Heart right ventricle (tissue), 16 donors: ENCODE measurements at places on chromosomes 1 and 21. TPM values are rescaled to one million over a fixed set of nuclear protein-coding genes. Genes with fewer than 3 reads are reported as not detected.
A peak's percentile ranks its signal among the peaks of the same experiment; 100 is the strongest.

KCNA3 gene
- total RNA-seq = 1.8 TPM

- no peak overlapping the region for H3K4me3 ChIP-seq
- no peaks in the 10 kb centered on the region for H3K27me3 ChIP-seq
- H3K4me1 ChIP-seq = peaks cover 23% of the 10 kb centered on the region
- peak overlapping the region; percentile 34 for H3K27ac ChIP-seq
Observed at GRCh38 chr1:225464851-225465792, 37.3 kb upstream of the LBR start.

DNA sequence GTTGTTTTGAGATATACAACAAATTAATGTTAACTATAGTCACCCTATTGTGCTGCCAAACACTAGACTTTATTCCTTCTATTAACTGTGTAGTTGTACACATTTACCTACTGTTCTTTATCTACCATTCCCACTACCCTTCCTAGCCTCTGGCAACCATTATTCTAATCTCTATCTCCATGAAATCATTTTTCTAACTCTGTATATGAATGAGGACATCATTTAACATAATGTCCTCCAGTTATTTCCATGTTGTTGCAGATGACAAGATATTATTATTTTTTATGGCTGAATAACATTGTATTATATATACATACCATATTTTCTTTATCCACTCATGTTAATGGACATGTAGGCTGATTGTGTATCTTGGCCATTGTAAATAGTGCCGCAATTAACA, 366.3 kb downstream of the TBX15 start:
- H3K27ac ChIP-seq = no peak overlapping the region
- no peaks in the 10 kb centered on the region for H3K36me3 ChIP-seq
- no peaks in the 10 kb centered on the region for H3K27me3 ChIP-seq
- H3K4me3 ChIP-seq = no peak overlapping the region
- no peak for DNase-seq

ENAH gene
- 201 TPM for total RNA-seq

- no peaks in the 10 kb centered on the region for H3K4me1 ChIP-seq
- H3K27me3 ChIP-seq = peaks cover 5% of the 10 kb centered on the region
- DNase-seq = no peak
- H3K36me3 ChIP-seq = no peaks in the 10 kb centered on the region
Observed at GRCh38 chr21:38134084-38134873, 122.5 kb upstream of the KCNJ15 start.

ADAMTS5 gene
- total RNA-seq = 4.8 TPM

- no peak overlapping the region for H3K4me3 ChIP-seq
- no peaks in the 10 kb centered on the region for H3K36me3 ChIP-seq
- DNase-seq = no peak
- no peaks in the 10 kb centered on the region for H3K27me3 ChIP-seq
- no peak overlapping the region for H3K27ac ChIP-seq
Observed at GRCh38 chr21:40768056-40768455, 78.9 kb downstream of the DSCAM start.

KRTAP10-10 gene
- total RNA-seq = not detected

DNA sequence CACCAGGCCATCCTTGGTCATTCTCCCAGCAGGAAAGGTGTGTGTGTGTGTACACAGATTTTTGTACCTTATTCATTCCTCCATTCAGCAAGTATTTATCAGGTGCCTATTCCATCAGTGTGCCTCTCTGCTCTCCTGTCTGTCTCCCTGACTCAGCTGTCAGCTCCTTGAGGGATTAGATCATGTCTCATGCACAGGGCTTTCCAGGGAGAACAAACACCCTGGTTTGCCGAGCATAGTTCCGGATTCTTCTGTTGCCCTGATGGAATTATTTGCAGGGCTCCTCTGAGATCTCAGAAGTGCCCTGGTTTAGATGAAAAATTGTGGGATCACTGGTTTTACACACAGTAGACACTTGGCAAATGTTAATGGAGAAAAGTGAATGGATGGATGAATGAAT, 8.1 kb upstream of the SDHB start:
- H3K4me3 ChIP-seq = no peak overlapping the region
- peak overlapping the region; percentile 55 for H3K27ac ChIP-seq
- no peaks in the 10 kb centered on the region for H3K4me1 ChIP-seq
- DNase-seq = no peak
- no peaks in the 10 kb centered on the region for H3K36me3 ChIP-seq
- H3K27me3 ChIP-seq = no peaks in the 10 kb centered on the region

DNA sequence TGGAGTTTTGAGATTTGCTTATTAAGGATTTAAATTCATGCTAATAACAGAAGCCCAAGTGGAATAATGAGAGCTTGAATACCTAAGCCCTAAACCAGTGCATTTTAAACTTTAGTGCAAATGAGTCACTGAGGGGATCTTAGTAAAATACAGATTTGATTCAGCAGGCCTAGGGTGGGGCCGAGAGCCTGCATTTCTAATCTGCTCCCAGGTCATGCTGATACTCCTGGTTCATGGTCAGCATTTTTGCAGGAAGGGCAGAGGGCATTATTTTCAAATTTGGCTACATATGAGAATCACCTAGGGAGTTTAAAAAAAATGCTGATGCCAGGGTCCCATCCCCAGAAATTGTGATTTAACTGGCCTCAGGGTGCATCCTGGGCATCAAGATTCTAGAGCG, 39.3 kb downstream of the DNTTIP2 start:
- no peaks in the 10 kb centered on the region for H3K36me3 ChIP-seq
- peaks cover 5% of the 10 kb centered on the region for H3K4me1 ChIP-seq
- H3K27ac ChIP-seq = no peak overlapping the region
- H3K4me3 ChIP-seq = no peak overlapping the region

DNA sequence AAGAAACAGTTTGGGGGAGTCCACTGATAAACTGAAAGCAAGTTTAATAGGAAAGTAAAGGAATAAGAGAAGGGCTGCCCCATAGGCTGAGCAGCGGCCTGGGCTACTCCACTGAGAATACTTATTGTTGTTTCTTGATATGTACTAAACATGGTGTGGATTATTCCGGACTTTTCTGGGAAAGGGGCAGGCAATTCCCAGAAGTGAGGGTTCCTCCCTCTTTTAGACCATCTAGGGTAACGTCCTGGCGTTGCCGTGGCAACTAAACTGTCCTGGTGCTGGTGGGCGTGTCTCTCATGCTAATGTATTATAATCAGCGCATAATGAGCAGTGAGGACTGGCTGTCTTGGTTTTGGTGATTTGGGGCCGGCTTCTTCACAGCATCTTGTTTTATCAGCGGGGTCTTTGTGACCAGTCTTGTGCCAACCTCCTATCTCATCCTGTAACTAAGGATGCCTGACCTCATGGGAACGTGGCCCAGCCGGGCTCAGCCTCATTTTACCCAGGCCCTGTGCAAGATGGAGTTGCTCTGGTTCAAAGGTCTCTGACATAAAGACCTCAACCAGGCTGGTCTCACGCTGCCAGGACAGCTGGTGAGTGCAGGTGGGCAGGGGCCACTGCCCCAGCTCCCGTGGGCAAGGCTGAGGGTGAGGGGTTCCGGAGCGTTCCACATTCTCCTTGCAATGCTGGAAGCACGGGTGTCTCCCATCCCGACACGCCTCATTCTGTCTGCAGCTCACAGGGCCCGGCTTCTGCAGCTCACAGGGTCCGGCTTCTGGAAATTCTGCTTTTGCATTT, 19.6 kb upstream of the C1orf159 start:
- peak; percentile 42 for DNase-seq
- H3K36me3 ChIP-seq = no peaks in the 10 kb centered on the region
- H3K27me3 ChIP-seq = peaks cover 20% of the 10 kb centered on the region
- H3K4me1 ChIP-seq = peaks cover 9% of the 10 kb centered on the region
- no peak overlapping the region for H3K4me3 ChIP-seq

MCOLN2 gene
- total RNA-seq = 2.0 TPM

DNA sequence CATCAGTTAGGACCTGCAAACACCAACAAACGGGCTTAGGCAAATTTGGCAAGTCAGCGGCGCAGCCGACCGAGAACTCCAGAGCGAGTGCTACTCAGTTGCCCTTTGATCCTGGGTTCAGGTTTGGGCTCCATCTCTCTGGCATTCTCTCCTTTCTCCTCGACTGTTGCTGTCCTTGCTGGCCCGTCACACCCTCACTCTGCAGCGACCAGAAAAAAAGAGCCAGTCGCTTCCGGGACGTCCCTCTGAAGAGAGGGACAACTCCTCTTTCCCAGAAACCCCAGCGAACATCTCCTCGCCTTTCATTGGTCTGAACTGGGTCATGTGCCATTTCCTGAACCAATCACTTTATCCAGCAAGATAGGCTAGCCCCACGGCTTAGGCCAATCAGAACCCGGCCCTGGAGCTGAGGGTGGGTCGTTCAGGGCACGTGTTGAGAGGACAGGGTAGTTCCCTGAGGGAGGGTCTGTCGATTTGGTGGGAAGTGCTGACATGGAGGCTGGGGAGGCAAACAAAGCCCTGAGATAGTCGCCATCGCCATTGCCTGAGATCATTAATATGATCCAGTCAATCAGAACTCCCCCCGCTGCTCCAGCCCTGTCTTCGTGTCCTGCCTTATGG, 113.7 kb downstream of the PTPRU start:
- H3K27me3 ChIP-seq = peaks cover 26% of the 10 kb centered on the region
- DNase-seq = no peak
- no peak overlapping the region for H3K27ac ChIP-seq

EXO5 gene
- total RNA-seq = 3.3 TPM

DNA sequence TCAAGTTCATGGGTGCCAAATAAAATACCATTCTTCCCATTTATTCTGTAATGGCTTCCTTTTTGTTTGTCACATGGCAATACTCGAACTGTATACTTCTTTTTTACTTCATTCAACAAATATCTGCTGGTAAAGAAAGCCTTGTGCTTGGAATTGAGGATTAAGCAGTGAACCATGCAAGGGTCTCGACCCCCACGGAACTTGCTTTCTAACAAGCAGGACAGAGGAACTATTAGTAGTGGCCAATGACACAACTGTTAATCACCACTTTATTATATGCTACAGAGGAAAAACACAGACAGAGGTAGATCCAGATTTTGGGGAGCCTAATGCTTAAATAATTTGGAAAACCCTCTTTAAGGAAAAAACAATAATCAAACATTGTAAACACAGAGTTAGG, 542.2 kb downstream of the DPYD start:
- no peaks in the 10 kb centered on the region for H3K4me1 ChIP-seq
- no peaks in the 10 kb centered on the region for H3K36me3 ChIP-seq
- no peak for DNase-seq
- no peaks in the 10 kb centered on the region for H3K27me3 ChIP-seq
- H3K27ac ChIP-seq = no peak overlapping the region

DNA sequence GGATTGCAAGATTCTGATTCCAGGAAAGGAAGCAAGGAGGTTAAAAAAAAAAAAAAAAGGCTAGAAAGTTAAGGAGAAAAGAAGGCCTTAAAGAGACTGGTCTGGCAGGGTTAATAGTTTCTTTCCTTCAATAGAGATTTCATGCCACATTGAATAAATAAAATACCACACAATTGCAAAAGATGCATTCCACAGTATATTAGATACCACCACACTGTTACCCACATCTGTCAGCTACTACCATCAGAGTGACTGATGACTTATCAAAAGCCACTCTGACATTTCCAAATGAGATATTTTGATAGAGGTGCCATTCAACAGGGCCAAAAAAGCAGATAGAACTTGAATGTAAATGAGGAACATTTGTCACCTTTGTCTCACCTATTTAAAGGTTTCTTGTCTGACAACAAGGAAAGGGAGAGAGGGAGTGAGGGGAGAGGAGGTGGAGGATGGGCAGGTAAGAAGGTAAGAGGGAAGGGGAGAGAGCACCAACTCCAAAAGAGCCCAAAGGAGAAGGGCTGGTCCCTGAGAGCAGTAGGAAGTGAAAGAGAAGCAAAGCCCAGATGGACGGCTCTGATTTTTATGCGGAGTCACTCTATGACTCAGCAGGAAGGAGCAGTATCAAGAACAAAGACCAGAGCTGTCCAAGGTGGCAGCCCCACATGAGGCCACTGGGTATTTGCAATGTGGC, 38.3 kb downstream of the LRRN2 start:
- H3K27me3 ChIP-seq = peaks cover 4% of the 10 kb centered on the region
- no peak overlapping the region for H3K27ac ChIP-seq
- H3K4me3 ChIP-seq = no peak overlapping the region

GRCh38 chr1:228009828-228010775, 3.3 kb downstream of the WNT3A start:
- no peaks in the 10 kb centered on the region for H3K4me1 ChIP-seq
- peak; percentile 4 for DNase-seq
- no peaks in the 10 kb centered on the region for H3K36me3 ChIP-seq
- H3K27ac ChIP-seq = no peak overlapping the region
- H3K27me3 ChIP-seq = peaks cover 45% of the 10 kb centered on the region
- no peak overlapping the region for H3K4me3 ChIP-seq

- H3K27me3 ChIP-seq = no peaks in the 10 kb centered on the region
- DNase-seq = peak; percentile 62
- H3K36me3 ChIP-seq = peaks cover 30% of the 10 kb centered on the region
- peak overlapping the region; percentile 89 for H3K27ac ChIP-seq
- no peak overlapping the region for H3K4me3 ChIP-seq
Observed at GRCh38 chr1:10664251-10664650, 132.2 kb downstream of the CASZ1 start.

INAVA gene
- not detected for total RNA-seq

- H3K4me3 ChIP-seq = no peak overlapping the region
- no peaks in the 10 kb centered on the region for H3K27me3 ChIP-seq
- DNase-seq = no peak
- no peak overlapping the region for H3K27ac ChIP-seq
- no peaks in the 10 kb centered on the region for H3K4me1 ChIP-seq
Observed at GRCh38 chr1:56057466-56058405, 521.6 kb downstream of the PLPP3 start.

PGBD5 gene
- total RNA-seq = 5.2 TPM

TCEA3 gene
- total RNA-seq = 63.3 TPM

CD5L gene
- 4.8 TPM for total RNA-seq

DNA sequence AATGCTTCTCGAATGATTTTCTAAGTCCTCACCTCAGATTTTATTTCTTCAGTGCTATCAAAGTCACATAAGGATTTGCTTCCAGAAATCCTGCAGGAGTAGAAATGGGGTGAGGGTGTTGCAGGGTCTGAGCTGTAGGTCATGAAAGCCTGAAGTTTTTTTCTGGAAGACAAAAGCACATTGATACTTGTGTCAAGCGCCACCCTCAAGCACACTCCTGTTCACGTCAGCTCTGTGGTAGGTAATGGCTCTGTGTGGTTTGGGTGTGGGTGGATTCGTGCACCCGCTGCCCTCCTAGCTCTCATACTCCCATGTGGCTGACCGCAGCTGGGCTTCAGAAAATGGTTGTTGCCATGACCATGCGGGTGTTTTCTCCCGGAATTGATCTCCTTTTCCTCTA, 39.9 kb downstream of the AKNAD1 start:
- H3K27ac ChIP-seq = peak overlapping the region; percentile 79
- no peaks in the 10 kb centered on the region for H3K4me1 ChIP-seq
- DNase-seq = peak; percentile 31

BACE2 gene
- 11.2 TPM for total RNA-seq

DNA sequence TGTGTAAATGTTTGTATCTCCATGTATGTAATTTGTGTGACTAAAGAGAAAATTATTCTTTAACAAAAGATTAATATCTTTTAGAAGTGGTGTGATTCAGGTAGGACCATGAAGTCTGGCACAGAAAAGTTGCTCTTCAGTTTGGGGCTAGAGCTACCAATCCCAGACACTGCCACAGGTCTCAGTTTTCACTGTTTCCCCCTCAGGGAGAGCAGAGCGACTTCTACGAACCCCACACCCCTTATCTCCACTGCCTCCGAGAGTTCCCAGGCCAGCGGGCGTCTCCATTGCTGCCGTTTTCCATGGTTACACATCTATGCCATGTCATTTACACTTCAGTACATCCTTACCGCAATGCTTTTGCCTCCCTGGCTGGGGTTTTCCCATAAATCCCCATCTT, 93.0 kb upstream of the SMYD2 start:
- H3K36me3 ChIP-seq = no peaks in the 10 kb centered on the region
- H3K4me3 ChIP-seq = no peak overlapping the region
- H3K27ac ChIP-seq = no peak overlapping the region
- no peak for DNase-seq
- no peaks in the 10 kb centered on the region for H3K4me1 ChIP-seq
